ENCODE measurements at places on chromosomes 3 and 15.

DNA sequence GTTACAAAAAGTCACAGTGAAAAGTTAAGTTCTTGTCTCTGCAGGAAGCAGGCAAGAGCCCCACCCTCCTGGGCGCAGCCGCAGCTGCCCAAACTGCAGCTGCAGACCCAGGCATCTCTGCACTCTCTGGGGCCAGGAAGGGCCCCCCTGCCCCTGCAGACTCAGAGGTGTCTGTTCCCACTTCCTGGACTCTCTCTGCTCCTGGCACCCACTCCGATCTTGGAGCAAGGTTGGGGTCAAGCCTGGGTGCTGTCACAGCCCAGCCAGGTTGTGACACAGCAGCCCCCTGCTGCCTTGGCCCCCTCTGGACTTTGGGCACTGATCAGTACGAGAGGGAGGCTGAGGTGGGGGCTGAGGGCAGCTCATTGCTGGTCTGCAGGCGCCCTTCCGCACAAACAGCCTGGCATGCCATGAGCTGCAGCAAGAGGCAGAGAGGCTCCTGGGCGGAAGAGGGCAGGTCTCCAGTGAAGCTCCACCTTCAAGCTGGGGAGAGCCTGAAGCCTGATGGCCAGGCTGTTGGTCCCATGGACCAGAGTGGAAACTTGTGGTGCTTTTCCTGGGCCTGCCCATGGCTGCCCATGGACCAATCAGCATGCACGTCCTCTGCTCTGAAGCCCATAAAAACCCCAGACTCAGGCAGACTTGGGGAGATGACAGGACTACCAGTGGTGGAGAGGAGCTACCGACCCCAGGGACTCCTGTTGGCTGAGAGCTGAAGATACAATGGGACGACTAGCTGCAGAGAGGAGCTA, 42.9 kb upstream of the LRRFIP2 start:
- DNase-seq: no peak

GRCh38 chr3:32280262-32280910, 41.9 kb downstream of the CMTM8 start:
- no peak for DNase-seq

- DNase-seq: no peak
These were observed 124.1 kb upstream of the GOLGA6L6 start for GRCh38 chr15:20665653-20666052.

DNA sequence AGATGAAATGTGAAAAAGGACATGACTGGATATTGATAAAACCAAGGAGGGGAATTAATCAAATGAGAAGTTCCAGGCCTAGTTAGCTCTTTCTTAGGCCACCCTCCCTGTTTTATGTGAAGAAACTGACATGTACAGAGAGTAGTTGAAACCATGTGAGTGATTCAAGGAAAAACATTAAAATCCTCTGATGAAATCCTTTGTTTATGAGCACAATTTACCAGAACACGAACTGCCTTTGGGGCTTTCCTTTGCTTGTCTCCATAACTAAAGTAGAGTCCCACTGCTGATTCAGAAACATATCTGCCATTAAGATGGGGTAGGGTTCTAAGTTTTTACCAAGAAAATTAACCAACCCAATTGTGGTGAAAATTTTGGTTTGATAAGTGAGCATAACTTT, 558.3 kb downstream of the NR2F2 start:
- no peak for DNase-seq

DNA sequence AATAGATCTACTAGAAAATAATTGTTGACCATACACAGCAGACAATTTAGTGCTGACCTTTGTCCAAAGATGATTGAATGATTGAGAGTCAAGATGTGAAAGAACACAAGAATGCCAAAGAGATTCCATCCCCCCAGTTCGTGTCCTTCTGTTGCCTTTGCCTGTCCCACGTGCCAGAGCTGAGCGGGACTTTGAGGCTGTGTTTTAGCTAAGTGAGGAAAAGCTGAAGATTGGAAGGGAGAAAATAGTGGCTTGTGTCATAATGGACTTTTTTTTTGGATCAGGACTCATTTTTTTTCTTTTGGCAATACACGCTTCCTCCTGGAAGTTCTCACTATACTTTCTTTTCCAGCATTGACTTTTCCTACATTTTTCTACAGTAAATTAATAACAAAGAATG, 206.6 kb upstream of the MDFIC2 start:
- no peak for DNase-seq

DNA sequence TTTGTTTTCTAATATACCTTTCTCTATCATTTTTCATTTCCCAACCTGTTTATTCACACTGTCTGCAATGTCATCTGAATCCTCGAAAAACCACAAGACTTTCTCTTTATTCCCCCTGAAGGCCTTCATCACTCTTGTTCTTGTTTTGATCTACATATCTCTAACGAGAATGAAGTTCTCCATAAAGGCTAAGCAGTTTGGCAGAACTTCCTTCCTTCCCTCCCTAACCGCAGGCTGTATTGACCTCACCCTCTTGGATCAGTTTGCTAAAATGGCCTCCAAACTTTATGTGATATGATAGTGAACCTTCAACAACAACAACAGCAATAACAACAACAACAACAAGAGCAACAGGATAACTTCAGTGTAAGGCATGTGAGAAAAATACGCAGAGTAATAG, 392.8 kb downstream of the TIGIT start:
- DNase-seq: no peak

GRCh38 chr15:92808598-92809063, 91.5 kb upstream of the CHD2 start:
- no peak for DNase-seq

GRCh38 chr15:94231723-94232468, 535 bp downstream of the MCTP2 start:
- DNase-seq: no peak

DNA sequence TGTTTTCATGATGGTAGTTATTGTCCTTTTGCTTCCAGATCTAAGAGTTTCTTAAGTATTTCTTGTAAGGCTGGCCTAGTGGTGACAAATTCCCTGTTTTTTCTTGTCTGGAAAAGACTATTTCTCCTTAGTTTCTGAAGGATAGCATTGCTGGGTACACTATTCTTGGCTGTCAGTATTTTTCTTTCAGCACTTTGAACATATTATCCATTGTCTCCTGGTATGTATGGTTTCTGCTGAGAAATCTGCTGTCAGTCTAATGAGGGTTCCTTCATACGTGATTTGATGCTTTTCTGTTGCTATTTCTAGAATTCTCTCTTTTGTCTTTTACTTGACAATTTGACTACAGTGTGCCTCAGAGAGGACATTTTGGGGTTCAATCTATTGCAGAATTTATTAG, 134.3 kb downstream of the CGGBP1 start:
- DNase-seq: no peak

- DNase-seq: no peak
These were observed 38.3 kb downstream of the PIK3CA start for GRCh38 chr3:179186426-179186825.
